ENCODE measurements at places on chromosomes 7 and 10.

DNA sequence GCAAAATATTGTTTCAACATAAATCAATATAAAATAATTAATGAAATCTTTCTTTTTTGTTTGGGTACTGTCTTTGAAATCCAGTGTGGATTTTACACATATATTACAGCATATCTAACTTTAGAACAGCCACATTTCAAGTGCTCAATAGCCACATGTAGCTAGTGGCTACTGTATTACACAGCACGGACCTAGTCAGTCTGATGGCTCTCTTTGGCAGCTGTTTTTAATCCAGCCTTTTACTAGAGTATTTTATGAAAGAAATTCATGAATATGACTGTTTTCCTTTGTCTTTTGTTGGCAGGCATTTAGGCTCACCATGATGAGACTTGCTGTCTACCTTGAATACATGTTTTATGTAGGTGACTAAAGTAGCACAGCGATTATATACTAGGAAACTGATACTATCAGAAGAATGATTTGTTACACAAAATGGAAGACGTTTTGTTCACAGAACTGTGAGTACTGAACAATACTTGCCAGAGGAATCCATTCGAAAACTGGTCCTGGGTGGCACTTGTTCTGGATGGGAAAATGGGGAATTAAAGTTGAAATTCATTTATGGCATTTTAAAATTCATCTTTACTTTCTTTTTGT, 386.7 kb downstream of the PHTF2 start:
- DNase-seq = no peak

GRCh38 chr7:157580324-157580723, 243.5 kb downstream of the DNAJB6 start:
- no peak for DNase-seq

DNA sequence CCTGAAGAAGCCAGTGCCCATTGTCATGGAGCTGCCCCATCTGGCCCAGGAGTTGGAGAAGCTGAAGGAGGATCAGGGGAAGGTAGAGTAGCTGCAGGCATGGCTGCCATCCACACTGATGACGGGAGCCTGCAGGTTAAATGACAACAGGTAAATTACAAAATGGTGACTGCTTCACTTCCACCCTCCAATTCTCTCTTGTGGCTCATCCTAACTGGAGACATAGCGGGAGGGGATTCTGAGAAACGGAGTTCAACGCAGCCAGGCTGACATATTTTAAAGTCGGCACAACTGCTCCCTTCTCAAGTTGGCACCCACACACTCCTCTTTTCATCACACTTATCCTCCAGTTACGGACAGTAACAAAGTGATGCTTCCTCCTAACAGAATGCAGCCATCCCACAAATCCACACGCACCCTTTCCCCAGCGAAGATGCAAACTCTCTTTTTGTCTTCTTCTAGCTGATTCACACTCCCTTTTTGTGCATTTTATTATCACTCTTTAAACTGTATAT, 103.0 kb downstream of the SLC37A3 start:
- no peak for DNase-seq

- no peak for DNase-seq
Observed at GRCh38 chr7:148537435-148537834, 53.1 kb upstream of the C7orf33 start.

GRCh38 chr7:16558761-16559302, 32.2 kb downstream of the LRRC72 start:
- DNase-seq = no peak

GRCh38 chr7:24842029-24842428, 84.8 kb upstream of the GSDME start:
- no peak for DNase-seq

DNA sequence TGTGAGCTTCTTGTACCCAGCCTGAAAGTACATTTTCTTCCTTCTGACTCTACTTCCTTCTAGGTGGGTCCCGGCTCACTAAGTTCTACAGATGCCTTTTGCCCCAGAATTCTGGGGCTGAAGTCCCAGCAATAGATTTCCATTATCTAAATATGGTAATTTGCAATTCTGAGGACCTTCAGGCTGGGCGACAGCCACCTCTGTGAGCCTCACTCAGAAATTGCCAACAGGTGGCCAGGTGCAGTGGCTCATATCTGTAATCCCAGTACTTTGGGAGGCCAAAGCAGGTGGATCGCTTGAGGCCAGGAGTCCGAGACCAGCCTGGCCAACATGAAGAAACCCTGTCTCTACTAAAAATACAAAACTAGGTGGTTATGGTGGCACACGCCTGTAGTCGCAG, 23.7 kb downstream of the CREM start:
- DNase-seq = no peak

GRCh38 chr10:16242859-16243613, 193.8 kb upstream of the PTER start:
- no peak for DNase-seq

DNA sequence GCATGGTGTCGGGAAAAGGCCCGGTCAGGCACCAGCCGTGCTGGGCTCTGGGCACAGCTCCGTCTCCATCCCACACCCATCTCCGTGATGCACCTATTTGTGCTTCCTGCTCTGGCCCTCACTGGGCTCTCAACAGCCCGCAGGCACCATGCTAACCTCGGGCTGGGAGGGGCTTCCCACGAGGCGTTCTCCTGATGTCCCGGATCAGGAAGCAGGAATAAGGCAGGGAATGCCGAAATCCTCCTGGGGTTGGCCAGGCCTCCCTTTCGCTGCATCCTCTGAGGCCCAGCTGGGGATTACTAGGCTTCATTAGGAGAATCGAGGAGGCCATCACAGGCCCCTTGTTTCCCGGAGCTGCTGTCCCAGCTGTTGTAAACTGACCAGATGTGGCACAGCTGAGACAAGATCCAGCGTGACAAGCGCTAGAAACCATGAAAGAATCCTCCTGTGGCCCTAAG, 72.0 kb downstream of the FAM53B start:
- DNase-seq = no peak

GRCh38 chr10:60784641-60785040, 6.4 kb downstream of the CDK1 start:
- DNase-seq = no peak

GRCh38 chr10:105094048-105094447, 453.0 kb downstream of the SORCS3 start:
- DNase-seq = no peak

- DNase-seq = no peak
Observed at GRCh38 chr10:133185916-133186315, 25.9 kb downstream of the KNDC1 start.

- no peak for DNase-seq
Observed at GRCh38 chr10:133458021-133458709, 4.4 kb downstream of the SCART1 start.

DNA sequence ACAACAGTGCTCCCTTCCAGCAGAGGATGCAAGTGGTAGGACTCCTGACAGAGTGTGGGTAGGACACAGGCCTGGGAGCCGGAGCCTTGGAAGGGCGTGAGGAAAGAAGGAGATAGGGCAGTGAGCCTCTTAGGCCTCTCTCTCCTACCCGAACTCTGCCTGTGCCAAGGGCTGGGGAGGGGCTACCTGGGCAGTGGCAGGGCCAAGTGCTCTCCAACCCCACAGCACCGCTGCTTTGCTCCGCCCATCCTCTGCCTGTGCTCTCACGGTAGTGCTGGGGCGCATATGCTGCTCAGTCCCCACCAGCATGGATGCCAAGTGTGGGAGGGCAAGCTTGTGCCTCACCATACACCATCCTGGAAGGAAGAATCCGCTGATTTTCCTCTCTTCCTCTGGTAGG, 7.5 kb downstream of the FAM131B start:
- DNase-seq = no peak

DNA sequence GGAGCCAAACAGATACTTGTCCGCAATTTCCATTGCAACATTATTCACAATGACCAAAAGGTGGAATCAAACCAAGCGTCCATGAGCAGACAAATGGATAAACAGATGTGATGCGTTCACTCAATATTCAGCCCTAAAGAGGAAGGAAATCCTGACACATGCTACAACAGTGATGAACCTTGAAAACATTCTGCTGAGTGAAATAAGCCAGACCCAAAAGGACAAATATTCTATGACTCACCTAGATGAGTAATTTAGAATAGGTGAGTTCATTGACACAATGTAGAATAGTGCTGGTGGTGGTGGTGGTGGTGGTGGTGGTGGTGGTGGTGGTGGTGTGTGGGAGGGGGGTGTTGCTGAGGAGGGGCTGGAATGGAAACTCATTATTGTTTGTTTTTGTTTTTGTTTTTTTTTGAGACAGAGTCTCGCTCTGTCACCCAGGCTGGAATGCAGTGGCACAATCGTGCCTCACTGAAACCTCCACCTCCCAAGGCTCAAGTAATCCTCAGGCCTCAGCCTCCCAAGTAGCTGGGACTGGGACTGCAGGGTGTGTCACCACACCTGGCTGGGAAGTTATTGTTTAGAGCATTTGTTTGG, 28.6 kb downstream of the SMKR1 start:
- peak; percentile 41 for DNase-seq

GRCh38 chr7:155721056-155721455, 76.6 kb downstream of the RBM33 start:
- no peak for DNase-seq

GRCh38 chr10:76432016-76433012, 1000.9 kb downstream of the LRMDA start:
- peak; percentile 89 for DNase-seq

- DNase-seq = no peak
Observed at GRCh38 chr7:107551936-107552335, 11.8 kb downstream of the COG5 start.

- DNase-seq = no peak
Observed at GRCh38 chr7:68529221-68529620, 1069.1 kb upstream of the AUTS2 start.

GRCh38 chr7:156985101-156985992, 25.1 kb downstream of the MNX1 start:
- no peak for DNase-seq

- peak; percentile 88 for DNase-seq
Observed at GRCh38 chr10:122468926-122469781, 7.8 kb downstream of the HTRA1 start.

DNA sequence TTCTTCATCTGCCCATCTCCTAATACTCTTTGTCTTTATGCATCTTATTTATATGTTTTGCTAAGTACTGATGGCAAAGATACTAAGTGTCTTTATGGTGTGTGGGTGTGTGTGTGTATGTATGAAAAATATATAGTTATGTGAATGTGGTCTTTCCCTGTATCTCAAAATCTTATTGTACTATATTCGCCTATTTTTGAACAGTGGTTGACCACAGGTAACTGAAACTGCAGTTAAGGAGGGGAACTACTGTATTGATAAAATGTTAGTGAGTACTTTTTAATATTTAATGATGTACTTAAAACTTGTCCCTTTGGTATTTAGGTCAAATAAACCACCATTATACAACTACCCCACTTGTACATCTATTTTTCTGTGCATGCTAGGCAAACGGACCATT, 85.9 kb downstream of the ADD3 start:
- DNase-seq = no peak

DNA sequence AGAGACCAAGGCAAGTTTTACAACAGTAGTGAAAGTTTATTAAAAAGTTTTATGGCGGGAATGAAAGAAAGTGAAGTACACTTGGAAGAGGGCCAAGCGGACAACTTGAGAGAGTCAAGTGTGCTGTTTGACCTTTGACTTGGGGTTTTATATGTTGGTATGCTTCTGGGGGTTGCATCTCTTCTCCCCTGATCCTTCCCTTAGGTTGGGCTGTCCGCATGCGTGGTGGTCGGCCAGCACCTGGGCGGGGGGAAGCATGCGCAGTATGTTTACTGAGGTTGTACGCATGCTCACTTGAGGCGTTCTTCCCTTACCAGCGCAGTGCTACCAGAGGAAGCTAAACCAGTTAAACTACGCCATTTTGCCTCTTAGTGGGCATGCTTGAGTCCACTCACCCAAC, 31.9 kb downstream of the NUP42 start:
- no peak for DNase-seq

GRCh38 chr7:26862834-26863233, 1.6 kb downstream of the SKAP2 start:
- no peak for DNase-seq

GRCh38 chr10:83917537-83918506, 221.5 kb upstream of the GHITM start:
- no peak for DNase-seq

DNA sequence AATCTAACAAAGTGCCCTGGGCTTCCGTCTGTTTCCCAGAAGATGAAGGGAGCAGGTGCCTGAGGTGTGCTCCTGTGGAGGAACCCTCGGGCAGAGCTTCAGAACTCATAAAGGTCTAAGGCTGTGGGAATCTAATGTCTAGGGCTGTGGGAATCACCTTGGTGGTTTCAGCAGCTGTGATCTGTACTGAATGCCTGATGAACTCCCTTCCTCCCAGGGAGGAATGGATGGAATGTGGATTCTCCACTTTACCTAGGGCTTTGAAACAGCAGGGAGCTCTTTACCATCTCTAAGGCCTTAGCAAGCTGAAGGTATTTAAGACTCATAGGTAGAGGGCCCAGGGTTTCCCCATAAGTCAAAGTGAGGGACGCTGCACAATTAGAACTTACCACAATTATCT, 36.0 kb upstream of the SEMA3E start:
- no peak for DNase-seq

- DNase-seq = no peak
Observed at GRCh38 chr10:6833458-6834011, 253.5 kb upstream of the PRKCQ start.

GRCh38 chr7:143363016-143363937, 764 bp upstream of the FAM131B start:
- no peak for DNase-seq

DNA sequence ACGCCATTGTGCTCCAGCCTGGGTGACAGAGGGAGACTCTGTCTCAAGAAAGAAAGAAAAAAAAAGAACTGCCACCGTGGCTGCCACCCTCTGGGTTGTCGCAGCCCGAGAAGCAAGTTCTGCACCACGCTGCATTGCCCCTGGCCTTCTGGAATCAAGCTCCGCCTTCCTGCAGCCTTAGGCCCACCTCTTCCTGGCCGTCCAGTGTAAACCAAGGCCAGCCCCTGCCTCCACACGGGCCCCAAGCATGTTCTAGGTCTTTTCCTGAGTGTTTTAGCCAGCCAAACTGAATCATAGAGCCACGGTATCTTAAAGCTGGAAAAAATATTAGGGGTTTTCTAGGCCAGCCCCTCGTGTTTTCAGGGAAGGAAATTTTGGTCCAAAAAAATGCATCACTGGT, 188.9 kb downstream of the CCDC3 start:
- DNase-seq = no peak

GRCh38 chr10:127945948-127946711, 39.2 kb downstream of the PTPRE start:
- DNase-seq = no peak

DNA sequence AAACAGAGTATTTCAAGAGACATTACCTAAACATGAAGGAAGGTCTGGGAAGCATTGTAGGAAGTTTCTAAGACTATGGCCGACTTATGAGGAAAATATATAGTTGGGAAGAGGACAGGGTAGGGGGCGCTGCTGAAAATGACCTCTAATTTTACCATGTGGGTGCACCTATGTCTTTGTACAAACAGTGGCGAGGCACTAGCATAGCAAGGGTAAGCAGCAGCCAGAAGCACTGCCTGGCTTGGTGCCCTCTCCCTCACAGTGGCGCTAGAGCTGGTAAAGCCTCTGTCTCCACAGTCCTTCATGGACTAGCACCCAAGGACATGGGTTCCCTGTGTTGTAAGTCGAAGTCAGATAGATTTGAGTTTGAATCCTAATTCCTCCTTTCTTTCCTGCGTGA, 461.2 kb downstream of the INHBA start:
- DNase-seq = no peak

Data from GM03348 (cell line).